ENCODE measurements at places on chromosomes 6 and 20.

DNA sequence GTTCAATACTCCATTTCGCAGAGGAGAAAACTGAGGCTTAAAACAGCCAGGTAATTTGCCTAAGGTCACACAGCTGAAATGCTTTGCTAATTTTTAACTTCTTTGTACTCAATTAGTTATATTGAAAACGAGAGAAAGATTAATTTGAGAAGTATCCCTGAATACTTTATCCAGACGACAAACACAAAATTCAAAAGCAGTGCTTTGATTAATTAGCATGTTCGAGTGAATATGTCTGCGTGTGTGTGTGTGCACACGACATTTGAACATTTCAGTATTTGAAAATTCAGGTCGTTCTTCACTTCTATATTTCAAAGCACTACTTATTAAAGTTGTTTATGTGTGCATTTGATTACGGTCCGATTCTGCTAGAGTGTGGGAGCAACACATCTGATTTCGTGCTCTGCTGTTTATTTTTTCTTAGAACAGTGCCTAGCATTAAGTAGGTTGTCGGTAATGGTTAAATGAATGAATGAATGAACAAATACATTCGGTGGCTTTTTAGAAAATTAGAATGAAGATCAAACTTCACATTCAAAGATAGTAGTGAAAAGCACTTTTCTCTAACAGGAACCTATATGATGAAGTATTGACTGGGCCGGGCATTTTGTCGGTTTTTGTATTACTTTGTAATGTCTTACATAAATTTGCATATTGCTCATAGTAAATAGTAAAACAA, 36.9 kb upstream of the SYNCRIP start:
- DNase-seq: no peak

DNA sequence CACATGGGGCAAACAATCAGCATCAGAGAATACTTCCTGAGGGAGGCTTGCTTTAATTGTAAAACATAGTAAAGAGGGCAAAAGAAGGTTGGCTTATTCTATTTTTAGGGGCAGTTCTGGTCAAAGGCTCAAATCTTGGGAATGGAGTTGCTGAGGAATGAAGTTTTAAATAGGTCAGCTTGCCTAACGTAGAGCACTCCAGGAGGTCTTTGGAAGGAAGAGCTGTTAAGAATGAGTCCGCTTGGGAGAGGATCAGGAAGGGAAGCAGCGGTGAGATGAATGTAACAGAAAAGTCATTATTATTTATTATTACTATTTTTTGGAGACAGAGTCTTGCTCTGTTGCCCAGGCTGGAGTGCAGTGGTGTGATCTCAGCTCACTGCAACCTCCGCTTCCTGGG, 108.7 kb downstream of the ZFAND3 start:
- DNase-seq: no peak

DNA sequence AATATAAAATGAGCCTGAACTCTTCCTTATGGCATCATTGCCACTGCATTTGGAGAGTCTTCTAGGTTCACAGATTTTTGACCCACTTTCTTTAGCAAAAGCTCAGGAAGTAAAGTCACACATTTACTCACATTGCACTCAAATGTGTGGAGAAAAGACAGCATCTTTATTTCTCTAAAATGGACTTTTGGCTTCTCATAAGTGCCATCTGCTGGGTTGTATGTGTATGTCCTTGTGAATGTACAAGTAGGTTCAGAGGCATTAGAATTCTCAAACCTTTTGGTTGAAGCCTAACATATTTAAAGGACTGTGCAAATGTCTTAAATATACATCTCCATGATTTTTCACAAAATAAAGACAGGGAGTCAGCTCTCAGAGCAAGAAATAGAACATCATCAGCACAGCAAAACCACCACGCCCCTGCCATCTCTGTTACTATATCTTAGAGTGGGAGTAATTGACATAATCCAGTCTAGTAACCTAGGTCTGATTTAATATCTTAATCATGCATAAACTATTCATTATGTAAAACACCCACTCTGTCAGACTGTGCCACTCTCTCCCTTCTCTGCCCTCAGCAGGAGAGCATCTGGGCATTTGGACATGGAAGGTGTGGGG, 42.2 kb upstream of the SPTLC3 start:
- no peak for DNase-seq

- DNase-seq: peak; percentile 94
Observed at GRCh38 chr6:37051138-37052026, 45.9 kb downstream of the FGD2 start.

- DNase-seq: no peak
Observed at GRCh38 chr20:62292108-62292507, 10.7 kb upstream of the ADRM1 start.

DNA sequence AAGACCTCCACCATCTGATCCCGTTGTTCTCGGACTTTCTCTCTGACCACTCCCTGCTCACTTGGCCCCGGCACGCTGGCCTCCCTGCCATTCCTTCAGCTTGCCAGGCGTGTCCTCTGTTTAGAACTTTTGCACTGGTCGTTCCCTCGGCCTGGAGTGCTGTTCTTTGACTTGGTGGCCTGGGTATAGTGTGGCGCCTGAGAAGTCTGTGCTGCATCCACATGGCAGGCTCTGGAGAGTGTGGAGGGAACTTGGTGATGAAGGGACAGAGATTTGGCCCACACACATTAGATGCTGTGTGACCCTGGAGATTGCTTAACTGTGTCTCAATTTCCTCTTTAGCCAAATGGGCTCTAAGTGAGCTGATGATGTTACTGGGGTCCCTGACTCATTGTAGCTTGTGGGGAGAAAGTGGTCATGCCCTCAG, 13.0 kb upstream of the TGM2 start:
- no peak for DNase-seq

DNA sequence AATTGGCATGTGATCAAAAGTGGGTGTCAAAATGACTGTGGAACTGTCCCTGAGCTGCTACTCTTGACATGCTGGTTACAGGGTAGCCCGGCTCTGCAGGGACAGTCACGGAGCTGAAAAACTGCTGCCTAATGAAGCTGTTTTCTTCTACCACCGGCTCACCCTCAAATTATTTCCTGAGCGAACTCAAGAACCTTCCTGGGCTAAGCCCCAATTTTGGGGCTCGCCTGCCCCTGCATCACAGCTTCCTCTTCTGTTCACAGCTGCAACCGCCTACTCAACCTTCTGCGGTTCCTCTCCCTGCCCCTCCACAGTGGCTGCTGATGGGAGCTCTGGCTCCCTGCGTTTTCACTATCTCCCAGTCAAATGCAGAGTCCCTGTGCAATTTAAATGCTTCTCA, 110.8 kb upstream of the MLN start:
- DNase-seq: peak; percentile 44

DNA sequence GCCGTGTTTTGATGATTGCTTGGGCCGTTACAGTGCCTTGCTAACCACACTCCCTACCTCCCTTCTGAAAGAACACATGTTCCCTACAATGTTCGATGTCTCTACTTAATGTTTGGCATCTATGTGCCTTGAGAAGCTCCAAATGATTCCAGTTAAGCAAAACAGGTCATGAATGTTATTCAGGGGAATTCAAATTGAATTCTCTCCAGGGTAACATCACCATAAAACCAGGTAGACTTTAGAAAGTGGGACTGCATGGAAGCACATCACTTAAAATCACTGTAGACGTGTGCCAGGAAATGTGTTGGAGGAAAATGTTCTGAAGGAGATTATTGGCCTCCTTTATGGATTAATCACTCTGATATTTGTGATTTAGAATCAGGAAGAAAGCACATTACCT, 128.1 kb downstream of the ADAT2 start:
- no peak for DNase-seq

DNA sequence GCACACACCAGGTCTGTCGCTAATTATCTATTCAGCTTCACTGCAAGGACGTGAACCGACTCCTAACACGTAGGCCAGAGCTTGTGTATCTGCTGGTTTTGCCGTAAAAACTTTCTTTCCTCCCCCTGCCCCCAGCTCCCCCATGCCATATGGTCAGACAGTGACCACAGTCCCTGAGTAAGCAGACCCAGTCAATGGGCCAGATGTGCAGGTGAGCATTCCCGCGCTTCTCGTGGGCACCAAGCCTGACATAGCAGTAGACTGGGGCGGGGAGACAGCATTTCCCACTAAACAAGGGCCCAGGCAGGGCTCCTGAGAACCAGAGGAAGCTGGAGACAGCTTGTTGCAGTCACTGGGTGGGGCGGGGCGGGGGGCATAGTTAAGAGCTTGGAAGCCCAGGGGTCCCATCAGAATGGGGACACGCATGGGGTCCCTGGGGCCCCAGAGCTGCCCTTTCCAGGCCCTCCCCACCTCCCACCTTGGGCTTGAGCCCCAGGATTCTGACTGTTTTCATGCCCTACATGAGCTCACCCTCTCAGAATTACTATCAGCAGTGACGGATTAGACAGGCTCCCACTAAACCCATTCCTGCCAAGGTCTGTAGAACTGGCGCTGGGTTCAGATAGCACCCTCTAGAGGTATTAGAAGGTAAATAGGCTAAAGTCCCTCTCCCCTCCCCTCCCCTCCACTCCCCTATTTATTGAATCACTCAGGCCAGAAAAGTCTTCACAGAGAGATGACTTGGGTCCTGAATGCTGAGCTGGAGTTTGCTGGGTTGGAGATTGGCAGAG, 51.8 kb downstream of the CDH26 start:
- DNase-seq: no peak

DNA sequence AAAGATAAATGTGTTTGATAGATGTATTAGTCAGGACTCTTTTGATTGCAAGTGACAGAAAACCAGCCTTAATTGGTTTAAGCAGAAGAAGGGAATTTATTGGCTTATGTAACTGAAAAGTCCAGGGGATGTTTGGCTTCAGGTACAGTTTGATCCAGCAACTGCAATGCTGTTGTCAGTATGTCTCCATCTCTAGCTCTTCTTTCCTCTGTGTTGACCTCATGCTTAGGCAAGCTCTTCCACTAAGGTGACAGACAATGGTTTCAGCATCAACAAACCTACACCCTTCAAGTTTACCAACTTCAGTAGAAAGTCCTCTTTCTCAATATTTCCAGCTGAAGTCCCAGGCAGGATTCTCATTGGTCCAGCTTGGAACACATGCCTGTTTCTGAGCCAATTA, 28.1 kb upstream of the ARFGEF2 start:
- DNase-seq: no peak

GRCh38 chr6:143744551-143745165, 66.9 kb downstream of the PHACTR2 start:
- no peak for DNase-seq

DNA sequence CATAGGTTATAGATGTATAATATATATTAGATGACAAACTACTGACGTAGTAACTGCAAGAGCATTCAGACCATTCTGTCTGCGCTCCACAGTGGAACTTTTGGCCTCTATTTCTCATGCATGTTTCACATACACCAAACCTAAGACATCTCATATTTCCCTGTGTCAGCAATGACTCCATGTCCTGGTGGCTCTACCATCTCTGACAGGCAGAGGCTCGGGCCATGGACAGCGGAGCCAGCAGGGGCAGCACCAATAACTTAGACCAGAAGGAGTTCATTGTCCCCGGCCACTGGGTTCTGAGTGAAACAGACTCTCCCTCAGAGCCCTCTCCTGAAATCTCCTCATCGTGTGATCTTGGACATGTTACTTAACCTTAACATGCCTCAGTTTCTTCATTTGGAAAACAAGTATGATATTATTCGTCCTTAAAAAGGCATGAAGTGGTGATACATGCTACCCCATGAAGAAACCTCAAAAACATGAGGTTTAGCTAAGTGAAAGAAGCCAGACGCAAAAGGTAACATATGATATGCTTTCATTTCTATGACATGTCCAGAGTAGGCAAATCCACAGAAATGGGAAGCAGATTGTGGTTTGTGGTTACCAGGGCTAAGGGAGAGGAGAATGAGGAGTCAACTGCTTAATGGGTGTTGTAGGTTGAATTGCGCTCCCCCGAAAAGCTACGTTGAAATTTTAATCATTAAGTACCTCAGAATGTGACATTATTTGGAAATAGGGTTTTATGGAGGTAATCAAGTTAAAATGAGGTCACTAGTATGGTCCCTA, 564.0 kb upstream of the JARID2 start:
- no peak for DNase-seq

- DNase-seq: no peak
Observed at GRCh38 chr20:9500121-9500520, 14.3 kb upstream of the LAMP5 start.

GRCh38 chr20:34907616-34908469, 31.4 kb downstream of the ACSS2 start:
- DNase-seq: no peak

DNA sequence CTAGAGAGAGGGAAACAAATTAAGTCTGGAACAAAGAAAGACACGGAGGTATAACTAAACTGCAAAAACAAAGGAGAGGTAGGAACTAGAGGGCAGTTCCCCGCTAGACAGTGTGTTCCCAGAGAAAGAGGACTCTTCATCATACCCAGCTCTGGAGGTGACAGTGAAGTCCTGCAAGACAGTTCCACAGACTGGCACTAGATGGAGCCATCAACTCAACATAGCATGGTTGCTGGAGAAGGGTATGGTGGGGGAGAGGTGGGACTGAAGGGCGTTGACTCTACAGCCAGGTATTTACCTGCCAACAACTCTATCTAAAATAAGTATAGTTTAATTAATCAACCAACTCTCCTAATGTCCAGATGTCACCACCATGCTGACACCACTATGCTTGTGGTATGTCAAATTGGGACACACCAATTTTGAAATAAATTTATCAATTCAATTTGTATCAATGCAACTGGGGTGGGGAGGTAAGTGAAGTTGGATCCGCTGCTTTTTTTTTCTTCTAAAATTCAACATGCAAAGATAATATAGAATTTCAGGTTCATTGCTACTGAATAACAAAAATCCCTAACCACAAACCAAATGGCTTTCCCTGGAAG, 9.7 kb downstream of the BACH2 start:
- DNase-seq: peak; percentile 75

- DNase-seq: no peak
Observed at GRCh38 chr6:111952821-111953540, 79.7 kb upstream of the FYN start.

DNA sequence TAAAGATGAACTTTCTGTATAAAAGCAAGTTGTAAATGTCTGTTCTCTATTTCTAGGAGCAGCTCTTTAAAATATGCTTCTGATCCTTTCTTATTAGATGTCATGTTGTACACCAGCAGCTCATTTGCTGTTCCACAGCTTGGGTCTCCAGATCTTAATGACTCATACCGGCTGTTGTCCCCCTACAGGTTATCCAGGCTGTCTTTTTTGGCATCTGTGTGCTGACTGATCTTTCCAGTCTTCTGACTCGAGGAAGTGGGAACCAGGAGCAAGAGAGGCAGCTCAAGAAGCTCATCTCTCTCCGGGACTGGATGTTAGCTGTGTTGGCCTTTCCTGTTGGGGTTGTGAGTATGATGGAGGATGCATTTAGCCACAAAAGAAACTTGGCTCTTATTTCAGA, 76.0 kb downstream of the AIG1 start:
- no peak for DNase-seq
